Chondrocyte (in vitro differentiated cells): ENCODE measurements at places on chromosomes 5 and 9. TPM values are rescaled to one million over a fixed set of nuclear protein-coding genes. Genes with fewer than 3 reads are reported as not detected.

SLC6A3 gene
- not detected in 3 replicates for total RNA-seq

PCDHGB7 gene
- total RNA-seq = 3.5 to 5.4 TPM (median 4.3 TPM) in 3 replicates

DNA sequence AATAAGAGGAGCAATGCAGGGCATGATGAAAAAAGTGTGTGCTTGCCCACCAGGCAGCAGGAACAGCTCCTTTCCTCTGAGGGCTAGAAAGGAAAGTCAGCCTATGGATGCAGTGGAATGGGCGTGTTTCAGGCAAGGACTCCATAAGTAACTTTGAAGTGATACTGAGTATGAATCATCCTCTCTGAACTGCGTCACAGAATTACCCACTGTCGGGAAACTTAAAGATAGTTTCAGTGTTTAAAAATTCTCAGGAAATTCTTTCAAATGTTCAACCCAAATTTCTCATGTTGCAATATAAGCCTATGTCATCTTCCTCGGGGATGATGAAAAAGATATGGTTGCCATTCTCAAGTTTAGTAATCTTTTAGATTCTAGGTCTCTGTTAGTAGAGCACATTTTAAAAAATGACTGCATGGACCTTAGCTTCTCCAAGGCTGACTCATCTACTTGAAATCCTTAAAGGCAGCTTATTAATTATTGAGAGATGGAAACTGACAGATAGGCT, 27.7 kb downstream of the PTCD2 start:
- DNase-seq = no peak

- no peak for DNase-seq
These were observed 9.7 kb downstream of the PNPLA7 start for GRCh38 chr9:137540536-137540935.

DNA sequence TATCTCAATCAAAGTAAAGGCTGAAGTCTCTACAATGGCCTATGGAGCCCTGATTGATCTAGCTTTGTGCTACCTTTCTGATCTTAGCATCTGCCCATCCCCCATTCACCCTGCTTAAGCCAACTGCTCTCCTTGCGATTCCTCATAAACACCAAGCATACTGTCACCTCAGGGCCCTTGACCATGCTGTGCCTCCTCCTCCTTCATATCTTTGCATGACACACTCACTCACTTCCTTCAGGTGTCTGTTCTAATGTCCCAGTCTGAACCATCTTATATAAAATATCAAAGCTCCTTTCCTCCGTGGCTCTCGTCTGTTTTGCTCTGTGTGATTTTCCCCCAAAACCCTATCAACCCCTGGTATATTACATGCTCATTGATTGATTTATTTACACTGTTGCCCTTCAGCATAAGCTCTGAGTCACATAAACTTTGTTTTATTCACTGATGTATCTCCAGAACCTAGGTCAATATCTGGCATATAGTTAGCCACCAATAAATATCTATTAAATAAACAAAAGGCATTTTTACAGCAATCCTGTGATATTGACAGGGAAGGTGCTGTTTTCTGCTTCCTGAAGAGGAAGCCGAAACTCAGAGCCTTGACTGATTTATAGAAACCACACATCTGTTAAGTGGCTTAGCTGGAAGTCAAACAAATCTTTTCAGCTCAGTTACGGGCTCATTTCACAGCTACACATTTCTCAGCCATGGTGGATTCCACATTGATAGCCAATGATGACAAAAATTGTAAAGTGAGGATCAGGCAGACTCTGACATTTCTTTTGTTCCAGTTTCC, 103.6 kb downstream of the BOD1 start:
- no peak for DNase-seq
